ENCODE measurements at places on chromosomes 7 and 10.

DNA sequence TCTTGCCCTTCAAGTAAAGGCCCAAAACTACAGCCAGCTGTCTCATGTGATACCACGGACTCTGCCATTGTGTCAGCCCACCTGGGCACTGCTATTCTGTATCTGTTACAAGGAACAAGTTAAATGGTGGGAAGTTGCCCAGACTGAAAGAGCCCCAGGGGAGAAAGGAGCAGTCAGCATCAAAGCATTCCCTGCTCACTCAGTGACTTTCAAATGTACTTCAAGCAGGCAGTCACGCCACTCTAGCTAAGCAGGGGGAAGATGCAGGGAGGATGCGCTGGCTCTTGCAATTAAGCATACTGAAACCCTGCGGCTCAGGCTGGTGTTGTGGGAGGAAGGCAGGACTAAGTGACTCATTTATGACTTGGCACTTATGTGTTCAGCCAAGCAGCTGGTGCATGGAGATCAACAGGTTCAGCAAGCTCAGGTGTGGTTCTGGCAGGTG lies 1249.6 kb downstream of the TYW1 start:
- no peak for DNase-seq

DNA sequence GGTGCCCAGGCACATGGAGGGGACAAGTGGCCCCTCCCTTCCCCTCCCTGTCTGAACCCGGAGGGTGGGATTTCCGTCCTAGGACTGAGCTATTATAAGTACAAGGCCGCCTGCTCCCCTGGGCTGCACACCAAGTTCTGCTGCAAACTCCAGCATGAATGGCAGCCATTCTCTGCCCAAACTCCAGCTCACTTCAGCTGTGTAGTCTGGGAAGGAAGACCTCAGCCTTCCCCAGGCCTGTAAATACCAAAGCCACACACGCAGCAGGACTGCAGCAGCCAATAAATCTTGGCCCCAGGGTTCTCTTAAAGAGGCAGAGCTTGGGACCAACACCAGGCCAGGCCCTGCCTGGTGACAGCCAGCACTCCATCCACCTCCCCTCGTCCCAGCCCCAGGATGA lies 291.3 kb upstream of the ZMIZ1 start:
- no peak for DNase-seq

DNA sequence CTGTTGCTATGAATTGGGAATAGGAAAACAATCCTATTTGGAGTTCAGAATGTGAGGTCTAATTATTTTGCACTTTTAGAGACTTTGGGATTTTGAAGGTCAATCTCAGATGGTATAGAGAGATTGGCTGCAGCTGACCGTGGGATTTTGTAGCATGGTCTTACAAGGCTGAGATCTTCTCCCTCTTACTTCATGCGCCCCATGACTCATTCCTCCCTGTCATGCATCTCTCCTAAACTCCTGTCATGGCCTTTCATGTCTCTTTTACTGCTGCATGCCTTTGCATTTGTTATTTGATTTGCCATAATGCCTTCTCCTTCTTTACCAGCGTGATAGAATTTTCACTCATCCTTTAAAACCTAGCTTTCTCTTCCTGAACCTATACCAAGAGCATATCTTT lies 133.1 kb downstream of the BBS9 start:
- DNase-seq: no peak

DNA sequence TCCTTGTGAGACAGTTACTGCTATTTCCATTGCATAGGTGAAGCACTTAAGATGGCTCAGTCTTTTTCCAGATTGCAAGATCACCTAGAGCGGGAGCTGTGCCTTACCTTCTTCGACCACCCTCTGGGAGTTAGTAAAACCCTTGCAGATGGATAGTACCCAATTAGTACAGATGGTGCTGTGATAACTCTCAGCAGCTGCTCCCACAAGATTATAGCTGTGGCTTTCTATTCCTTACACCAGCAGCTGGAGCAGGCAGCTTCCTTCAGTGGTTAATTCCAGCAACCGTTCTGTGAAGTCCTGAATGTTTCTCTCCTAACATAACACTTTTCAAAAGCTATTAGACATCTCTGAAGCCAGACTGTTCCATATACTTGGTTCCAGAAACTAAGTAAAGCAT lies 796.8 kb downstream of the XPNPEP1 start:
- no peak for DNase-seq

DNA sequence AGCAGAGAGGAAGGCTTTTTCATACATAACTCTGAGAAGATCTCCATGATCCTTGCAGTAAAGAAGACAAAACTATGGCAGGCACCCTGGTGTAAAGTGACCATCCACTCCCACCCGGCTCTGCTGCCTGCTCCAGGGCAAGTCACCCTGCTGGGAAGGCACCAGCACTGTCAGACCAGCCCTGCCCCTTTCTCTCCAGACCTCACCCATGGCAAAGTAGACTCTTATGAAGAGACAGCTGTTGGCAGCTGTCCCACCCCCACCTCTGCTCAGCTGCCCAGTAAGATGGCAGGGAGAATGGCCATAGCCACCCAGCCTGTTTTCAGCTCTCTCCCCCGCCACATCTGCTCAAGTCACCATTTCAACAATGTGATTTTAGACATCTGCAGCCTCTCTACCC lies 8.6 kb upstream of the ZMIZ2 start:
- no peak for DNase-seq

- no peak for DNase-seq
Observed at GRCh38 chr7:135714534-135715009, 13.4 kb downstream of the SLC13A4 start.

- no peak for DNase-seq
Observed at GRCh38 chr7:18958627-18959026, 158.8 kb downstream of the TWIST1 start.

- DNase-seq: peak; percentile 35
Observed at GRCh38 chr7:100493476-100494264, 9.9 kb downstream of the NYAP1 start.

- DNase-seq: no peak
Observed at GRCh38 chr10:75623310-75624093, 192.1 kb downstream of the LRMDA start.

GRCh38 chr10:33150889-33151288 lies 183.6 kb downstream of the NRP1 start:
- DNase-seq: no peak

DNA sequence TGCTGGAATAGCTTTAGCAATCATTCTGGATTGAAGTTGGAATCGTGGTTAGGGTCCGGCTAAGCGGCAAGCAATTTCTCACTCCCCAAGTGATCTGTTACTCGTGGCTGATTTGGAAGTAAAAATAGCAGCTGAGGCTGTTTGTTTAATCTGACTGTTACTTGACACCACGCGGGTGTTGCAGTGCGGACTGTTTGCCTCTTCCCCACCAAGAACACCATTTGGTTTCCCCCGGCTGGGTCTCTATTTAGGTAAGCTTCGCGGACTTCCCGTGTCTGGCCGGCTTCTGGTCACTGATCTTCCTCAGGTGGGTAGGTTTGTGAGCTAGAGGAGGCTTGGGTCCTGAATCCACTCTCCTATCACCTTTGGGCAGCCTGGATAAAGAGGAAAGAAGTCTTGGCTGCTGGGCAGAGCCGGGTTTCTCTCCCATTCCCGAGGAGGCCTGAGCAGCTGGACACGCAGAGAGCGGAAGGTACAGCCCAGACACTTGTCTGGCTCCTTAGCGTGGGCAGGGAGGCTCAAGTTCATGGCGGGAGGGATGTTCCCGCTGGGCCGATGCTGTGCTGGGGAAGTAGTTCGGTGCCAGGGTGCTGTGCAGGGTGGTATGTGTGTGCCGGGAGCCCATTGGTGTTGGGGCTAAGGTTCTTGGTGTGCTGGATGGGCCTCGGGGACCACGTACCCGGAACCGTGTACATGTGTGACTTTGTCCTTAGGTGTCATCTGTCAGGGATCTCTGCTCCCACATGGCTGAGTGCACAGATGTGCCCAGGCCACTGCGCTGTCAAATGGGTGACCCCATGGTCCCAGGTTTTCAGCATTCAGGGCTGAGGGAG lies at the start of gene C10orf71:
C10orf71 (plus strand) TSS at position 188 of the 833 bp plus-strand sequence. CDS start 23,376 bp downstream, outside the sequence.
- DNase-seq: no peak

GRCh38 chr10:71748671-71749191 lies 24.6 kb downstream of the VSIR start:
- DNase-seq: peak; percentile 42

GRCh38 chr10:75165684-75166622 lies 44.6 kb upstream of the VDAC2 start:
- DNase-seq: no peak

DNA sequence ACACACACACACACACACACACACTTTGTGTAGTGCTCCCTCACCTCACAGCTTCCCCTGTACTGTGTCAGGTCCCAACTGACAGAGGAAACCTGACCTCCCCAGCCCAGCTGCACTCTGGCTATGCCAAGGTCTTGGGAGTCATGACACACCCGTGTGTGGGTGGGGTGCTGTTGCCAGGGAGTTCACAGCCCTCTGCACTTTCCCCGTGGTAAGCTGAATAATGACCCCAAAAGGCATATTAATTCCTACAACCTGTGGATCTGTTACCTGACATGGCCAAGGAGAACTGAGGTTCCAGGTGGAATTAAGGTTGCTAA lies 8.9 kb upstream of the NANOS1 start:
- no peak for DNase-seq

DNA sequence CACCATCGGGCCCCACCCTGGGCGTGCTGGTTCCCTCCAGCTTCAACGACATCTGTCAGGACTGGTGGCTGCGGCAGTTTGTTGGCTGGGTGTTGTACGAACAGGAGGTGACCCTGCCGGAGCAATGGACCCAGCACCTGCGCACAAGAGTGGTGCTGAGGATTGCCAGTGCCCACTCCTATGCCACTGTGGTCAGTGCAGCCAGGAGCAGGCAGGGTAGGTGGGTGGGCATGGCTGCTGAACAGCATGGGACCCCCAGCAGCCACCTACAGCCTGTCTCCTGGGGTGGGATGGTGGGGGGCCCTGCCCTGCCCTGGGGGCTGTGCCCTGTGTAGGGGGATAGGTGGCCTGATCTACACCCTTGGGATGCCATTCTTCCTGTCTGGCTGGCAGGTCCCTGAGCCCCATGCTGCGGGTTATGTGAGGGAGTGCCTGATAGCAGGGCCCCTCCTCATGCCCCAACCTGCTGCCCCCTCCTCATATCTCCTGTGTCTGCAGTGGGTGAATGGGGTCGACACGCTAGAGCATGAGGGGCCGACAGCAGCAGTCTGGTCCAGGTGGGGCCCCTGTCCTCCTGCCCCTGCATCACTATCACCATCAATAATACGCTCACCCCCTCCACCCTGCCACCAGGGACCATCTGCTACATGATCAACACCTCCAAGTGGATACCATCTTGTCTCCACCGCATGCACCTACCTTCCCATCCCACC lies 56.9 kb downstream of the ZNF727 start:
- DNase-seq: no peak

- no peak for DNase-seq
Observed at GRCh38 chr10:50946991-50947781, 61.8 kb upstream of the A1CF start.

DNA sequence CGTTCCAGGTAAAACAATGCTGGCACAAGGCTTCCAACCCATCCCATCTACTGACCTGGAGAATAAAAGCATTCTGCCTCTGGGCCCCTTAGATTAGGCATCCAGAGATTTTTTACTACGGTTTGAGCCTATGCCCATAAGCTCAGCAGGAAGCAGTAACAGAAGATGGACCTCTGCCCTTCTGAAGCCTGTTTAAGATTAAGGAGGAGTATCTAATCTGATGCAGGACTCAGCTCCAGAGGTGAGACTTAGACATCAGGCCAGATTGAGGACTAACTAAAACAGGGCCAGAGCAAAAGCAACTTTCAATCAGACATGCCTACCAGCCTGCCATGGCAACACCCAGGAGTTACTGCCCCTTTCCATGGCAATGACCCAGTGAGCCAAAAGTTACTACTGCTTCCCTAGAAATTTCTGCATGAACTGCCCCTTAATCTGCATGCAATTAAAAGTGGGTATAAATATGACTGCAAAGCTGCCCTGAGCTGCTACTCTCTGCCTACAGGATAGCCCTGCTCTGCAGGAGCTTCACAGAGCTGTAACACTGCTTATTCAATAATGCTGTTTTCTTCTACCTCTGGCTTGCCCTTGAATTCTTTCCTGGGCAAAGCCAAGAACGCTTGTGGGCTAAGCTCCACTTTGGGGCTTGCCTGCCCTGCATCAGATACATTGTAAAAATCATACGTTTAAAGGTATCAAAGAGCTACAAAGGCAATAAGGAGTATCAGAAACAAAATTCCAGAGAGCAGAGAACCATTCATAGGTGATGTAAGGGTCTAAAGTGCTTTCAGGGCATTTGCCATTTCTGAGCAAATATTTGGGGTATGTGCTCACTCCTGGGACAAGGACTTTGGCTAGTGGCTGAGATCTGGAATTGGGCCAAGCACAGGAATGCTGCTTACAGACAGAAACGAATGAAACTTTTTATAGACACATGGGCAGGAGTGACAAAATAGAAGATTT lies 25.0 kb upstream of the CNNM1 start:
- DNase-seq: no peak

- DNase-seq: no peak
Observed at GRCh38 chr10:88150339-88150738, 286.9 kb downstream of the PTEN start.

DNA sequence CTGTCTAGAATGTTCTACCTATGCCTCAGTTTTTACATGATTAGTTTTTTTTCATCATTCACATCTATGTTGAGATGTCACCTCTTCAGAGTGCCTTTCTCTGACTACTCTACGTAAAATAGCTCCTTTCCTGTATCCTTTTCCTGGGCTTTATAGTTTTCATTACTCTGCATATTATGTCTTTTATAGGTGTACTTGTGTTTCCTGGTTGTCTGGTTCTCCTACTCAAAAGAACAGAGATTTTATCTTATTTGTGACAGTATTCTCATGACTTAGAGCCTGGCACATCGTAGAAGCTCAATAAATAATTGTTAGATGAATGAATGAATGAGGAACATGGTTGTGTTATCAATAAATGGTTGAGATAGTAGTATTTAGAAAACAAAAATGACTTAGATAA lies 17.9 kb downstream of the STEAP1 start:
- DNase-seq: no peak

- no peak for DNase-seq
Observed at GRCh38 chr7:56127241-56127975, 11.2 kb upstream of the NUPR2 start.

- DNase-seq: no peak
Observed at GRCh38 chr7:57388761-57389160, 61.2 kb upstream of the ZNF716 start.

- no peak for DNase-seq
Observed at GRCh38 chr10:2989292-2989947, 77.9 kb upstream of the PFKP start.

- no peak for DNase-seq
Observed at GRCh38 chr10:9786576-9786975, 1231.1 kb upstream of the CELF2 start.

DNA sequence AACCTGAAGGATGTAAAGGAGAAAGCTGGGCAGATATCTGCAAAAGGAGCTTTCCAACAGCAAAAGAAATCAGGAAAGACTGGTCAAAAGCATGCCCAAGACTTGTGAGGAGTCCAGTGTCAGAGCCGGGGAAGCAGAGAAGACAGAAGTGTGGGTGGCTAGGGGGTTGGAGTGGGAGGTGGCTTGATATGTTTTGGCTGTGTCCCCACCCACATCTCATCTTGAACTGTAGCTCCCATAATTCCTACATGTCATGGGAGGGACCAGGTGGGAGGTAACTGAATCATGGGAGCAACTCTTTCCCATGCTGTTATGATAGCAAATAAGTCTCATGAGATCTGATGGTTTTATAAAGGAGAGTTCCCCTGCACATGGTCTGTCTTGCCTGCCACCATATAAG lies 84.9 kb downstream of the INHBA start:
- DNase-seq: no peak
